Hematopoietic multipotent progenitor cell (in vitro differentiated cells): ENCODE measurements at places on chromosomes 1 and 21. TPM values are rescaled to one million over a fixed set of nuclear protein-coding genes. Genes with fewer than 3 reads are reported as not detected.
A peak's percentile ranks its signal among the peaks of the same experiment; 100 is the strongest.

NUP210L gene
- total RNA-seq: under 0.01 TPM

HSD3B2 gene
- total RNA-seq: not detected

DNA sequence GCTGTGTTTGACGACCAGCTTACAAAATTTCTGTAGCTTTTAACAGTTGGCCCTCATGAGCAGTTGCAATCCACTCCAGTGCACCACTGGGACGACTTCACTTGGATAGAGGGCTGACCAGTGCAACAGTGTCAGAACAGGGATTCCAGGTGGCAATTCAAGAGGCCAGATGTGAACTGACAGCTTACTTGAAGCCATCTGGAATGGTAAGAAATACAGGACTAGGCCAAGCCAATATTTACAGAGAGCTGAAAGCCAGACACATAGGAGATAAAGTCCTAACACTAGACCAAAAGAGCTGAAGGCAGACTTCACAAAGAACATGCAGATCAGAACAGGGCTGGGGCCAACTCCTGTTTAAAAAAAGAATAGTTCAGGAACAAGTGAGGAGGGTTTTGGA, 93.5 kb upstream of the NFIA start:
- DNase-seq: no peak

DNA sequence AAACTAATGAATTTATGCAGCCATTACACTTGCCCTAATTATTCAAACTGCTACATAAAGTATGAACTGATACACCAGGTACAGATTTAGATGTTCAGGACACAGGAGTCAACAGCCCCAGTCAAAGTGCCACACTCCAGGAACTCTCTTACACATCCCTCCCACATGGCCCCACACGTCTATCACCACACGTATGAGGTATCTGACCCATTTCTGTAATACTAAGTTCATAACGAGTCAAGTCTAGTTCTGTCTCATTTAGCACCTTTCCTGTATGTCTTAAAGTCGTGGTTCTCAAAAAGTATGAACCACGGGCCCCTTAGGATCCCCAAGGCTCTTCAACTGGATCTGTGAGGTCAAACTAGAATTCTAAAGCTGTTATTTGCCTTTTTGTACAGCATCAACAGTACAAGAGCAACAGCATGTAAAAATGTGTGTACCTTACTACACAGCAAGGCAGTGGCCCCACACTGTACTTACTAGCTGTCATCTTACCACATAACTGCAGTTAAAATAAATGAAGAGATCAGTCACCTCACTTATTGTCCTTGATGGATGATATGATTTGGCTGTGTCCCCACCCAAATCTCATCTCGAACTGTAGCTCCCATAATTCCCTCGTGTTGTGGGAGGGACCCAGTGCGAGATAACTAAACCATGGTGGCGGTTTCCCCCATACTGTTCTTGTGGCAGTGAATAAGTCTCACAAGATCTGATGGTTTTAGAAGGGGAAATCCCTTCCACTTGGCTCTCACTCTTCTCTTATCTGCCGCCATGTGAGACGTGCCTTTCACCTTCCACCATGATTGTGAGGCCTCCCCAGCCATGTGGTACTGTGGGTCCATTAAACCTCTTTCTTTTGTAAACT, 42.6 kb downstream of the SIPA1L2 start:
- no peak for DNase-seq

- DNase-seq: no peak
These were observed 25.6 kb upstream of the DMBX1 start for GRCh38 chr1:46464013-46464548.

DNA sequence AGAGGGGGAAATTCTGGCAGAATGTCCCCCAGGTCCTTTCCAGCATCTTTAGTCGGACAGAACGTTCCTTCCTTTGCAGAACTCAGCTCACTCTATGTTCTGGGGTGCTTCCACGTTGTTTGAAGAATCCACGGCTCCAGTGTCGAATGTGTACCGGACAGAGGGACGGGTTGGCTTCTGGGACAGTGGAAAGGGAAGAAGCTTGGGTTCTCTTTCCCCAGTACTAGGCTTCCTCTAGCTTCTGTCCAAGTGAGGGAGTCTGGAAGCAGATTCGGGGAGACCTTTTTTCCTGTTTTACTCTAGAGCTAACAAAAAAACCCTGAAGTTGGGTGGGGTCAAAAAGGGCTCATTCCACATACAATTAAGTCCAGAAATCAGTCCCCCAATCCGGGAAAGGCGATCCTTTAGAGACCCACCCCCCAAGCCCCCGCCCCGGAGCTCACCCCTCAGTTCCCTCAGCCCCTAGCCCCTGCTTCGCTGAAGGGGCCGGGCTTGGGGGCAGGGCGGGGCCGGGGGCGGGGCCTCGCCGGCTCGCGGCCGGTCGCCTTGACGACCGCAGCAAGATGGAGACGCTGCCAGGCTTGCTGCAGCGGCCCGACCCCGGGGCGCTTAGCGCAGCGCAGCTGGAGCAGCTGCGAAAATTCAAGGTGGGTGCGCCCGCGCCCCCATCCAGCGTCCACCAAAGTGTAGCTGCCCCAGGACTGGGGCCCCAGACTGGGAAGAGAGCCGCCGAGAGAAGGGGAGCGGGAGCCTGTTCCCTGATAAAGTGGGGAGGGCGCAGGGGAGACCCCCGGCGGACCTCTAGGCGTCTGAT, at the start of gene RIIAD1:
RIIAD1 (plus strand) TSS at position 549 of the 814 bp plus-strand sequence; CDS start at position 564, 15 bp downstream.
- peak; percentile 45 for DNase-seq

DNA sequence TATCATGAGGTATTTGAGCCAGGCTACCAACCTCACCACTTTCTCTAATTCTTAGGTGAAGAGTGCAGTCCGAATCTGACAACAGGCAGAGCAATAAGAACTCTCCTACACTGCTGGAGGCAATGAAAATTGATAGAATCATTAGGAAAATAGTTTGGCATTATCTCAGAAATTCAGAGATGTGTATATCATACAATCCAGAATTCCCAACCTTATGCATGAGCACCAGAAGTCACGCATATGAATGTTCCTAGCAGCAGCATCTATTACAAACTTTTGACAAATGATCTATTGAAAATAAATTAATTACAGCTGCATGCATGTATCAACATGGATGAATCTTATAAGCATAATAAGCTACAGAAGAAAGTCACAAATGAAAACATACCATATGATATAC, 176.9 kb upstream of the CAMK1G start:
- DNase-seq: no peak
